PC-9 (cell line): ENCODE measurements at places on chromosomes 1 and 21. TPM values are rescaled to one million over a fixed set of nuclear protein-coding genes. Genes with fewer than 3 reads are reported as not detected.

GRCh38 chr1:101453844-101454243 lies 217.0 kb downstream of the S1PR1 start:
- no peak for DNase-seq

DNA sequence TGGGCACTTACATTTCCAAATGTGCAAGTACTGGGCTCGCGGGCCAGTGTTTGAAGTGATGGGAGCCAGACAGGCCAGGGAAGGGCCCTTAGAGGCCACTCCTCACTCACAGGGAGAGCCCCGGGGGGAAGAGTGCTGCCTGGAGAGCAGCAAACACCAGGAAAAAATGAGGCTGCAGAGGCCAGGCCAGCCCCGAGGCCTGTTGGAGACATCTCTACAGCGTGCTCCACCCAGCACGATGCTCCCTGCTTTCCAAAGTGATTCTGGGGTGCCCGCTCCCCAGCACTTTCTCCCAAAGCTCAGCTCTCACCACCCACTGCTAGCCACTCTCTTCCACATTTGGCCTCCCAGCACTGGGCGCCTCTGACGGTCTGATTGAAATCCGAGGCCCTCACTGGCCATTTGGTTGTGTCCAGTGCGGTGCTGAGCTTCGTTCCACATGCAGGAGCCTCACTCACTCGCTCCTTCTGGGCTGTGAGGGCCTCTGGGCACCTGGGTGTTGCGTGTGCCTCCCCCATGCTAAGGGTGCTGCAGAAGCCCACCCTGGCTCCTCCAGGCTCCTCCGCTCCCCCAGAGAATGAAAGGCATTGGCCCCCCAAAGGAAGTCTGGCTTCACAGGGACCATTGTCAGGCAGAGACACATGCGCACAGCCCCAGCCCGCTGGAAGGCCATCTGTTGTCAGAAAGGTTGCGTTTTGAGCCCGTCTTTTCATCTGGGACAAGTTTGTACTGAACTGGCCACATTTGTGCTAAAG lies 385.4 kb upstream of the VAMP3 start:
- DNase-seq: no peak

DNA sequence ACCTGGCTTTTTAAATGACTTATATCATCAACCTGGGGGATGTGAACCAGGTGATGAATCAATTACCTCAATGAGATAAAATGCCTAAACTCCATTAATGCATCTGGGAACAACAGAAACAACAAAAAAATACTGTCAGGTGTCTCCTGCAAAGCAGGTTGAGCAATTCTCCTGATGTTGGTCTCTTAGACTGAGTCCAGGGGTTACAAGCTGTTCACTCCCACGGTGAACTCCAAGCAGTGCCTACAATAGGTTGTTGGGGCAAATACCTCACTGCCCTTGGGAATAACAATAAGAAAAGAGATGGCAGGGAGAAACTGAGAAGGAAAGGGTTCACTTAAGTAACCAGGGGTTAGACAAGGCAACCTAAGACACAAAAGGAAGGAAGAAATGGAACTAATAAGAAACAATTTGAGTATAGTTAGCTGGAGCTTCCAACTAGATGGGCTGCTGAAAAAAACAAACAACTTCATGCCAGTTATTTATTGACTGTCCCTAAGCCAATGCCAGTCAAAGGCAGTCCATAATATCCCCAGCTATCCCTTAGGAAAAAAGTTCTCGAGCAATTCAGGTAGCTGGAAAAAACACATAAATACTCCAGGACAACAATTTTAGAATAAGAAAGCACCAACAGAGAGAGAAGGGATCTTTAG lies 97.6 kb upstream of the MAGI3 start:
- DNase-seq: no peak

GRCh38 chr21:17438635-17439034 lies 74.2 kb upstream of the CXADR start:
- DNase-seq: no peak

DNA sequence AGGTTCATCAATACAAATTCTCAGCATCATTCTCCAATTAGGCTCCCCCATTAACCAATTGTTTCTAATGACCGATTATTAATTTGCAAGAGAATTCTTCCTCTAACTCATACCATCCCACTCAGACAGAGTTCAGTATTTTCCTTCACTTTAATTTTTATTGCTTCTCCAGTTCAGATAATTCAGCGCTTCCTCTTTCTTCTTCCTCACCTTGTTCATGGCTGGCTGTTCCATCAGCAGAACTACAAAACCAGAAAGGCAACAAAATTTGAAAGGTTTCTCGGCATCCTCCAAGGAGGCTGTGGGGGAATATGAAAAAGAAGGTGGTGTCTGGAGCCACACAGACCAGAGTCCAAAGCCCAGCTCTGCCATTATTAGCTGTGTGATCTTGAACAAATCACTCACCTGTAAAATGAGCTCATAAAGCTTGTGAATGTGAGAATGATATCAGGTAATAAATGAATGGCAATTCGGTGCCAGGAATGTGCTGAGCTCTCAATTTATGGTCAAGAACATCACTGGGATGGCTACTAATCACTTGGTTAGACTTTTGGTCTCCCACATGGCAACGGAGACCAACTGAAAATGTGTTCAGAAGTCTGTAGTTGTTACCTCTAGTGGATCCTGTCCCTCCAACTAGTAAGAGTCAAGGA lies 11.7 kb upstream of the ZNF436 start:
- DNase-seq: no peak

The PTGFR gene
- not detected in 2 replicates for total RNA-seq

DNA sequence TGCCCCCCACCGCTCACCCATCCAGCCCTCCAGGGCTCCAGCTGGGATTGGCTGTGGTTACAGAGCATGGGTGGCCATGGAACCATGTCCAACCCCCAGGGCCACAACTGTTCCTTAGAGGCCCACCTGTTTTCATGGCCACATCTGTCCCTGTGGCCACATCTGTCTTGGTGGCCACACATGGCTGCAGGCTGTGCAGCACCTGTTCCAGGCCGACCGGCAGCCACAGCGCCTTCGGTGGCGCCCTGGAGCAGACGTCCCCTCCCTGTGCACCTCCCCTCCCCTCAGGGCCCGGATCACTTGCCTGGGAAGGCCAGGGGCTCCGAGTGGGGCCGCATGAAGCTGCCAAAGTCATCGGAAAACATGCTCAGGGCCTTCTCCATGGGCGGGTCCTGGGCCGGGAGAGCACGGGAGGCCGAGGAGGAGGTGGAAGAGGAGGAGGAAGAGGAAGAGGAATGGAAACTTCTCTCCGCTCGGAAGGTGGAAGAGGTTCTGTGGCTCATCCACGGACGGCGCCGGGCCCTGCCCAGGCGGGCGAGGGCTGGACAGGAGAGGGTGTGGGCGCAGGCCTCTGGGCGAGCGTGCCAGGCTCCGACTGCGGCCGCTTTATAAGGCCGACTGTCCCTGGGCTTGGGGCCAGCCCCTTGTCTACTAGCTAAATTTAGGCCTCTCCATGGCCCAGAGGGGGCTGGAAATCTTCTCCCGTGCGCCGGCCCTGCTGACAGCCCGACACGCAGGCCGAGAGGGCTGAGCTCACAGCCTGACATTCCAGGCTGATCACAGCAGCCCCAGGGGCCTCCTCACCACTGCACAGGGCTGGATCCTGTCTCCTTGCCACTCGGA lies at the start of gene HSPB7:
HSPB7 (minus strand) TSS at position 583 of the 843 bp plus-strand sequence; CDS start at position 503, 80 bp downstream.
- DNase-seq: no peak

DNA sequence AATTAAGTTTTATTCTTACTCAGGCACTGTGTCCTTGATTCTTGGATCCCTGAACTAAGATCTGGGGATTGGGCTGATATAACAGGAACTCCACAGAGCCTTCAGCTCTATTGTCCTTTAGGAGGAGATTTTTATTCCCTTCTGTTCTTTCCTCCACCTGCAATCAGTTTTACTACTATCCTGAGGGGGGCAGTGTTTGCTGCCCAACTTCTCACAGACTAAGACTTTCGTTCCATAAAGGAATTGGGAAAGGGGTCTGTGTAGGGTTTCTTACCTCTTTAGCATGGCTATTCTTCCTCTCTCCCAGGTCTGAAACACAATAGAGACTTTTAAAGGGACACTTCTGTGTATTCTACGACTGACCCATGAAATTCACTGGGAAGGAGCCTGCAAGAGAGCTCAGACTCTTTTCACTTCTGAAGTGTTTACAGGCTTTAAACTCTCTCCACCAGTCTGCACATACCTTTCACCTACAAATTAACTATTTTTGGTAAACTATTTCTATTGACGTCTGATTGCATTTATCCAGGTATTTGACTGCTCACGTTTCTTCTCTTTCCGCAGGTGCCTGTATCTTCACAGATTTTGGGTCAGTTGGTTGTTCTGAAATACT lies 103.3 kb upstream of the DEPDC1 start:
- DNase-seq: no peak
